ENCODE measurements at places on chromosomes 7 and 10.
A peak's percentile ranks its signal among the peaks of the same experiment; 100 is the strongest.

- DNase-seq: peak; percentile 93
Measured at GRCh38 chr7:21041666-21042065, 255.0 kb upstream of the SP8 start.

DNA sequence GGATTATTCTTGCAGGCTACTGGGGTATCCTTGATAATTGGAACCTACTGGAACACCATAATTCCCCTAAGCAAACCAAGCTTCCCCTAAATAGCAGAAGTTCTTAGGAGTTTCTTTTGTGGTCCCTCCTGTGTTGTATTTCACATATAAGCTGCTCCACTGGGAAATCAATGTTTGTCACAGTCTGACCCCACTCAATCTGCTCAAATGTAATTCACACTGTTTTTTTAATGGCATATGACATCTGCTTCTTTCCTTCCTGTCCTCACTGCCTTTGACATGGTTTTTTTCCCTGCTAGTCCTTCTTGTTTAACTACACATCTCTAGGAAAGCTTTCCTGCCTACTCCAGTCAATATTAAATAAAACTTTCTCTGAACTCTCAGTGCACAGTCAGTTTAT lies 1.8 kb upstream of the PTPRZ1 start:
- DNase-seq: no peak

GRCh38 chr7:2982401-2982800 lies 61.3 kb downstream of the CARD11 start:
- DNase-seq: no peak

DNA sequence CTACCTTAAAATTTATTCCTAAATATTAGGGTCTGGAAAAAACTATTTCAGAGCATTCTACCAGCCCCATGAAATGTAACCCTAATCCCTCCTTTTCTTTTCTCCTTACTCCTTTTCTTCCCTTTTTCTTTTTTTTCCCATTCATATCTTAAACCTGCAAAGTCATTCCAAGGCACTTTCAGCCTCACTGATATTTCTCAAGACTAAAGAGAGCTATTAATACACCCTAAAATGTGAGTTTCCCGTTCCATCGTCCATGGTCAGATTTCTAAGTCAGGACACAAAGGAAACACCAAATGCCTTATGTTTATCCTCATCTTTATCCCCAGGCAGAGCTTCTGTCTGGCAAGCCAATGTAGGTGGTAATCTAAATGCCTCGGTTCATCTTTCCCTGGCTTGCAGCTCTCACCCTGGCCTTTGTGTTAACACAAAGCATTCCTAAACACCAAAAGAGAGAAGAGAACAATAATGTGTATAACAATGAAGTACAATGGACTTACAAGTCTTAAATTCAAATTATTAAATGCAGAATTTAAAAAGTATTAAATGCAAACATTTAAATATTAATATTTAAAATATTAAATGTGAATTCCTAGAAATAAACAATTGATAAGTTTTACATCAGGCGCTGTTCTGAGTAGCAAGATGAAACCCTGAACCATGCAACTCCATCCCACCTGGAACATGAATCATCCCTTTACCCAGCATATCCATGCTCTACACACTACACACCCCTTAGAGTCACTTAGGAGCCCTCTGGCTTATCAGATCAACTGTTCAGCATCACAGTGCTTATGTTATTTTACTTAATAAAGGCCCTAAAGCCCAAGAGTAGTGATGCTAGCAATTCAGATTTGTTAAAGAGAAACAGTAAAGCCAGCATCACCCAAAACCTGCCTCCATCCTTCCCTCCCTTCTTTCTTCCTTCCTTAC lies 26.8 kb downstream of the MICU1 start:
- DNase-seq: peak; percentile 20

DNA sequence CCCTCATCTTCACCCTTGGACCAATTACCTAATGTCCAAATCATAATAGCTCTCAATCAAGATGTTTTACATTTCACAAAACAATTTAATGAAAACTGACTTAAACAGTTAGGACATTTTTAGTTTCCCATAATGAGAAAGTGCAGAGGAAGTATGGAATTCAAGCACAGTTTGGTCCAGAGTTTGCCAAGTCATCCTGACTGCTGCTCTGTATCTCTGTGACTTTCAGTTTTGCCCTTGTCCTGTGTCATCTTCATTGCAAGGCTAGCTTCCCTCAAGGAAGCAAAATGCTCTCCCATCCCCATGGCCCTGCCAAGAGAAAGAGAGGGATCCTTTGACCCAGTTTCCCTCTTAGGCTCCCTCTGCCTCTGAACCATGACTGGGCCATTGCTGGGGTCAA lies 7.9 kb upstream of the PLEKHS1 start:
- DNase-seq: no peak

DNA sequence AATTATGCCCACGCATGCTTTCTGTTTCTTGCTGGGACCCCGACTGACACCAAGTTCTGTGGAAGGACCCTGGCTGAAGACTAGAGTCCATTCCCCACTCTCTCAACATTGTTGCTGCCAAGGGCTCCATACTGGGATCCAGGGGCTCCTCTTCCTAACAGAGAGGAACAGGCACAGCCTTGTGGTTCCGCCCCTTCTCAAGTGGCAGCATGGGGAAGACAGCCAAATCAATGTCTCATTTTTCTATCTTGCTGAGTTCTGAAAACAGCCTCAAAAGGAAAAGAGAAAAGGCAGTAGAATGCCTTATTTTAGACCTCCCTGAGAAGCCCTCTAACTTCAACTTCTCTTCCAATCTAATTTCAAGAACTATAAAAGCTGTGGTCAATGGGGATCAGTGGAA lies 23.7 kb upstream of the LAMB1 start:
- no peak for DNase-seq

GRCh38 chr7:50805447-50806125 lies 22.9 kb upstream of the GRB10 start:
- DNase-seq: no peak

GRCh38 chr10:9807846-9808245 lies 1209.8 kb upstream of the CELF2 start:
- no peak for DNase-seq

DNA sequence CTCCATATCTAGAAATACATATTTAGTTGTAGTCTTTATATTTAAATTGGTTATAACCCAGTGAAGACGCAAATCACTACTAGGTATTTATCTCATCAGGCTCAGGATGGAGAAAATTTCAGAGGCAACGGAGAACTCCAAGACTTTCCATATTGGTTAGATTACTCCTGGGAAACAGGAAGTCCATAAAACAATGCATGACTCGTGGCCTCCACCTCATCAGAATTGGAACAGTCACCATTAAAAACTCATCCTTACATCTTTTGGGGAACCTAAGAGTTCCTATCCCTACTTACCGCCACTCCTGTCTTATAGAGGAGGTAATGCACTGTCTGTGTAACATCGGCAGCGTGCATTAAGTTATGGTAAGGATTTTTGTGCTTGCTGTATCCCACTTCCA lies 177.6 kb downstream of the PPP1R17 start:
- no peak for DNase-seq

GRCh38 chr7:78970440-78970916 lies 483.0 kb downstream of the MAGI2 start:
- peak; percentile 6 for DNase-seq

DNA sequence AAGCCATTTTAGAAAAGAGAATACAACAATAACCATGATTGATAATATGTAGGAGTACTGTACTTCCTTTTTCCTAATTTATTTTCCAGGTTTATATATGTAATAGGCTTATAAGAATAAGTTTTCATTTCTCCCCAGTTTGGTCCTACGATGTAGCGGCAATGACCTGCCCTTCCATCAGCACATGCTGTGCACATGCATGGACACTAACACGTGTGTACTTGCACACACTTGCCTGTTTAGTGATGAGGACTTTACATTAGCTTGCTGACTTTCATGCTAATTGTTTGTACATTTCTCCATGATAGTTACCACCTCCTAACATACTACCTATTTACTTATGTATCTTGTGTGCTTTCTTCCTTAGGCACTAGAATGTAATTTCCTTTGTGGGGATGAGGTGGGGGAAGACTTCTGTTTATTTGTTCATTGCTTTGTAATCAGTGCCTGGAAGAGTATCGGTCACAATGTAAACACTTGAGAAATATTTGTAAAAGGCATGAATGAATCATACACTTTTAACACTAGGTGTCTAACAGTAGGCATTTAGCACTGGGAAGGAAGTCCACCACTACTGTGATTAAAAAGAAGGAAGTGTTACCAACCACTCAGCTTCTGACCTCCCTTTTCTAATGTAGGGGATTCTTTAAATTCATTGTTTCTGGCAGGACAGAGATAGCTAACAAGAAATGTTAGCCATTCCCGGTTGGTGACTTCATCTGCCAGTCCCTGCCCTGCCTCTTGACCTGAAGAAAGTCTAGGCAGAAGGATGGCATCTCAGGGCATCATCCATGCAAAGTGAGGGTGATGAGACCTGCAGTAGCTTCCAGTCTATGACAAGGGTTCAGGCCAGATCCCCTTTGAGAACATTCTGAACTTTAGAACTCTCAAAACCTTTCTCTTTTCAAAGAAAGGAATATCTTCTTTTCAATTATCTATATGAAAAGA lies 120.2 kb upstream of the RAB18 start:
- no peak for DNase-seq

GRCh38 chr7:644381-645305 lies 81.9 kb upstream of the DNAAF5 start:
- DNase-seq: no peak

DNA sequence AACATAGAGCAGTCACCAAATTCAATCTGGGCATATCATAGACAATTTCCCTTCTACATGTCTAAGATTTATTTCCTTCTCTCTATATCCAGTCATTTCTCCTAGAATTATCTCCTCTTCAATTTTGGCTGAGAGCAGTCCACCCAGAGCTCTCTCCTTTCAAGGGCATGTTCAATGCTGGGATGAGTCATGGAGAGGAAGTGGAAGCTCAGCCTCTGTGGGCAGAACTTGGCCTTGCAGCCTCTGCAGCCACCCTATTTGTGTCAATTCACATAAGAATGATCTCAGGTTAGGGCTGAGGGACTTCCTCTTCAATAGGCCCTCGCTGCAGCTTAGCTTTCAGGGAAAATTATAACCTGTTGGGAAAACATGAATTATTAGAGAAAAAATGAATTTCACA lies 560.8 kb downstream of the POM121L12 start:
- DNase-seq: no peak

DNA sequence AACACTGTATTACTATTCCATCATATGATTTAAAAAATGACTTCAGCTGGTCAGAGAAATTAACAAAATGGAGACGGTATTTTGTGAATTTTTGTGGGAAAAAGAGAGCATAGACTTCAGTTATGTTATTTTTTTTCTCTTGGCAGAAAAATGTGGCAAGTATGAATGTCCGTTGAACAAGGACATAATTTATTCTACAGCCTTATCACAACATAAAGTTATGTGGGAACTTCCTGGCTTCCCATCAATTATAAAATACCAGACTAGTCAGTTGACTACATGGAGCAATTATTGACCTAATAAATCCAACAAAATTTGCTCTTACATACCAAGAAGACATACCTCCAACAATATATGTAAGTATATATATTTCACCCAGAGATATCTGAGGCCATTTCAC lies 88.6 kb upstream of the PPP1R3A start:
- no peak for DNase-seq

- DNase-seq: no peak
Measured at GRCh38 chr10:106440355-106440754, 724.2 kb downstream of the SORCS1 start.

GRCh38 chr7:47407821-47408674 lies 173.9 kb downstream of the TNS3 start:
- no peak for DNase-seq

- no peak for DNase-seq
Measured at GRCh38 chr10:123165445-123166072, 11.4 kb downstream of the BUB3 start.

All from neuronal stem cell (in vitro differentiated cells).